SK-N-MC (cell line): ENCODE measurements at places on chromosomes 3 and 15.

- DNase-seq, result no peak
Observed at GRCh38 chr3:11634081-11634635, 9.6 kb downstream of the VGLL4 start.

GRCh38 chr3:12695112-12695511 is 31.2 kb upstream of the RAF1 start:
- DNase-seq, result no peak

DNA sequence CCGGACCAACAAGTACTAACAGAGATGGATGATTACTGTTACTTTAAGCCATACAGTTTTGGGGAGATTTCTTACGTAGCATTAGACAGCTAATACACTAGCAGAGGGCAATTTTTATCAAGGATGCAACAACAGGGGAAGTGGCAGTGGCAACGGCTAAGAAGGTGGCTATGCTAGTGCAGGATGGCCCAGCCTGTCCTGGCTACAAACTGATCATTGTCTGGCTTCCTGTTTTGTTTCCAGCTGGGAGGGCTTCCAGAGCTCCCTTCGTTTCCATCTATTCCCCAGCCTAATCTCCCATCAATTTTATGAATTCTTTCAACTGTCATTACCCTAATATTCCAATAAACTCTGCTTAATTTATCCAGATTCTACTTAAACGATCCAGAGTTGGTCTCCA is 16.0 kb upstream of the PLA2G4F start:
- DNase-seq, result no peak

DNA sequence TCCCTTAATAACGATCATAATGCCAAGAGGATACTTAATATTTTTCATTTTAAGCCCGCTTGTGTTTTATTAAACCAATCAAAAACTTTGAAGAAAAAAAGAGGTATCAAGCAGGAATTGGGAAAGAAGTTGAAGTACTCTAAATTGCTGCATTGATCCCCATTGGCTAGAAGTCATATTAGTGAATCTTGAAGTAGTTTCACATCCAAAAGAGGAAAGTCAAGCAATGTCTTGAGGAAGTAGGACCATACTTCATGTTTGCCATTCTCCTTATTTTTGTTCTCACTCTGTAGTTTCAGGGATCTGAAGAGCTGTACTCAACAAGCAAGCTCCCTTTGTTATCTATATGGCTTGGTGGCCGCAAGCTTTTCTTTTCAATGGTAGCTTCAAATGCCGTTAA is 2.2 kb downstream of the SCAANT1 start:
- no peak for DNase-seq

GRCh38 chr15:98658831-98659699 is 10.7 kb downstream of the IGF1R start:
- DNase-seq, result no peak
